KG1 (cell line): ENCODE measurements at places on chromosomes 1 and 21.

- DNase-seq, result no peak
These were observed 9.9 kb downstream of the CNIH3 start for GRCh38 chr1:224626042-224626441.

- no peak for DNase-seq
These were observed 54.1 kb downstream of the SLC35D1 start for GRCh38 chr1:66999640-67000400.

DNA sequence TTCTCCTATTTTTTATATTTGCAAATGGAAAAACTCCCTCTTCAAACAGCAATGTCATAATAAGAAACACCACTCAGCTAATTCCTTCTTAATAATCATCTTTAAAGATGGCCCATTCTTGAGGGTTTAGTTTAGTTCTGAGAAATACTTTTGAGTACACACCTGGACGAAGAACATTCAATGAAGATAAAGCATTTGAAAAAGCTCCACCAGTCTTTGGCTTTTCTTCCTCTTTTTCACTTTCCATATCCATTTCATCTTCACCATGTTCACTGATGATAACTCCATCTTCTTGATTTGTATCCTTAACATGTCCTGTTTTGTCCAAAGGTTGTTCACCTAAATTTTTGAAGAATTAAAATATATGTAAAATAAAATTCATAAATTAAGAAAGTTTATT, 7.4 kb downstream of the PAXBP1 start:
- DNase-seq, result no peak

DNA sequence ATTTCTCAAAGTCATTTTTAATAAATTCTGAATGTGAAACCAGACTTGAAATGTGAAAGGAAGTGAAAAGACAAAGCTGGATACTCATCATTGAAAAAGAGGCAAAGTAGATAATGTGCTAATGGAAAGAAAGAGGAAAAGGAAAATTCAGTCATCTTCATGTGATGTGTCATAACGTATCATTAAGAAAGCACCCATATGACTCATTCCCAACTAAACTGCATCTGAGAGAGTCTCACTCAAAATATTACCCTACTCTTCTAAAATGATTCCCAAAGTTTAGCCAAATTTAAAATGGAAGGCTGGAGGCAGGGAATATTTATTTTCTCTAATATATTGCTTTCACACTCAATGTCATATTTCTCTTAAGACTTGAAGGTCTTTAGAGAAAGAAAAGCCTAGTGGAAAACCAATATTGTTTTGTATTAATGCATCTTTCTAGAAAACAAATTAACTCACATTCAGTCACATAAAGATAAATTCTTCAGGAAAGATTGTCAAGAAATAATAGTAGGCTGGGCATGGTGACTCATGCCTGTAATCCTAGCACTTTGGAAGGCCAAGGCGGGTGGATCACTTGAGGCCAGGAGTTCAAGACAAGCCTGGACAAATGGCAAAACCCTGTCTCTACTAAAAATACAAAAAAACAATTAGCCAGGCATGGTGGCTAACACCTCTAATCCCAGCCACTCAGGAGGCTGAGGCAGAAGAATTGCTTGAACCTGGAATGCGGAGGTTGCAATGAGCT, 129.9 kb downstream of the SLC30A10 start:
- no peak for DNase-seq

DNA sequence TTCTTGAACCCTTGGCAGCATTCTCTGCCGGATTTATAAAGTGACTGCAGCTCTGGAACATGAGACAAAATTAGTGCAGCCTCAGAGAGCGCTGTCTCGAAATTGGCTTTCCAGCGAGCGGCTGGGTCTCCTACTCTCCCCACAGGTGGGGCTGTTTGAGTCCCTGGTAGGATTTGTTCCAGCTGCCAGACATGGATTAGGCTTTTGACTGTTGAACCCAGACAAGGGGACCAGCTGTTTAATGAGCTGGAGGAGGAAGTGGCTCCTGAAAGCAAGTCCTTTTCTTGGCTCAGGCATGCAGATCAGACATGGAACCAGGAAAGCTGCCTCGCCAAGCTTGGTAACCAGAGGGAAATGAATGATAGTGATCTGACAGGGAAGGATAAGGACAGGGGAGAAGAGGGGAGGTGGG, 69.6 kb downstream of the UBIAD1 start:
- DNase-seq, result no peak

- peak; percentile 96 for DNase-seq
These were observed at the start of gene PIGV for GRCh38 chr1:26787706-26788514. Gene PIGV (plus strand): TSS chr1:26787950. CDS start chr1:26790816, 2,866 bp downstream.

DNA sequence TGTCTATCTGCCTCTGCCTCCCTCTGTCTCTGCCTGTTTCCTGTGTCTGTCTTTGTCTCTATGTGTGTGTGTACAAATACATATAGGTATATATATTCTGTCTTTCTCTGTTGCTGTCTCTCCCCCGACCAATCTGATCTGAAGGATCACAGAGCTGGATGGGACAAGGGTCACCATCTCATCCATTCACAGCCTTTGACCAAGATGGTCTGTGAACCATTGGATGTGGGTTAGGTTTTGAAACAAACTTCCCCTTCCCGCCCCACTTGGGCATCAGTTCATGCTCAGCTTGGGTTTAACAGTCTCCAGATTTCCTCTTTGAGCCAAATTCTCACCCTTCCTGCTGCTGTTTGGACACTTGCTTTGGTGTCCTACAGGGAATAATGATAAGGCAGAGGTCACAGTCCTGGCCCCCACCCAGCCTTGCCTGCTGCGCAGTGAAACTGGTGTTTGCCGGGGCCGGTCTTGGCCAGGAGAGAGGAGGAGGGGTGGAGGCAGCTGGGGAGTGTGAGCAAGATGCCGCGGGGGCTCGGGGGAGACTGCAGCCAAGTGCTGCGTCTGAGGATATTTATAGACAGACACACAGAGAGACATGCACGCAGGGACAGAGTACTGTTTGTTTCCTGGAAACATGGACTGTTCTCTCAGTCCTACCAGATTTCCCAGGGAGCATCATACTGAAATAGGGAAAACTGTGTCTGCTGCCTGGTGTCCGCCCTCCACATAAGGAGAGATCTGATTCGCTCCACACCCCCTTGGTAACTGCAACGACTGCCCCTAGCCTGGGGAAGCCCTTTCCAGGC, 27.0 kb upstream of the BTG2 start:
- no peak for DNase-seq

- no peak for DNase-seq
These were observed 1.6 kb downstream of the EPS15 start for GRCh38 chr1:51517361-51518032.

GRCh38 chr1:66313429-66313828, 220.5 kb upstream of the SGIP1 start:
- DNase-seq, result no peak

DNA sequence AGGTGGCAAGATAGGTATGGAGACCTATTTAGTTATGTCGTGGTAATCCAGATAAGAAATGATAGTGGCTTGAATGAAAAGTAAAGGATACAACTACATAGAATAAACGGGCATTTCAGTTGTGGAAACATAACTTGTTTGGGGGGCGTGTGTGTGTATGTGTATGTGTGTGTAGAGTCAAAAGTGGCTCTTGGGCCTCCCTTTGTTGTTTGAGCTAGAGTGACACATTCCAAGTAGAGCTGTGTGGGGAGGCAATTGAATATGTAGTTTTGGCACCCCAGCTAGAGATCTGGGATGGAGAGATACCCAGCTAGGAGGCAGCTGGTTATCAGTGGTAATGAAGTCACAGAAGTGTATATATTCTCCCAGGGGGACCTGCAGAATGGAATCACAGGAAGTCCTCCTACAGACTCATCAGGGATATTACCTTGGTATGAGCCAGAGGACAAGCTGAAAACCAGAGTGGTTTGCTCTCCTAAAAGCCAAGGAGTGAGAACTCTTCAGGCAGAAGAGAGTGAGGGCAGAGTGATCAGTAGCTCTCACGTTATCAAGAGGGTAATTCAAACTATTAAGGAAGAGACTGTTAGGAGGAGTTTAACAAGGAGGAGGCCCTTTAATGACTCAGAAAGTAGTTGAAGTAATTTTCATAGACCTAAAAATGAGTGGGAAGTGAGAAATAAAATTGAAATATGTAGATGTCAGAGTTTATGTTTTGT, 5.1 kb downstream of the CR1L start:
- DNase-seq, result no peak

GRCh38 chr1:51061231-51061918, 40.7 kb upstream of the C1orf185 start:
- no peak for DNase-seq

- DNase-seq, result no peak
These were observed 114.9 kb downstream of the CASZ1 start for GRCh38 chr1:10681296-10682107.

DNA sequence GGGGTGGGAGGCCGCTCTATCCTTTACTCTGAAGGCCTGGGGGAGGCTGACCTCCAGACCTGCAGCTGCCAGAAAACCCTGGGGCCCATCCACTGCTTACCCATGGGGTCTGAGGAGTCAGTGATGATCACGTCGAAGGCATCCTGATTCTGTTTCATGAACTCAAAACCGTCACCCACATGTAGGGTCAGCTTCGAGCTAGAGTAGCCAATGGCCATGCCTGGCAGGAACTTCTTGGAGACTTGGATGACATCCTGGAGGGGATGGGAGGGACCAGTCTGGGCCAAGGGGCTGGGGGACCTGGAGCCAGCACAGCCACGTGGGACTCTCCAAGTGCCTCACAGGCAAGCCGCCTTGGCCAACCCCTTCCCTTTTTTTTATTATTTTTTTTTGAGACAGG, 3.3 kb downstream of the SRM start:
- DNase-seq, result no peak

DNA sequence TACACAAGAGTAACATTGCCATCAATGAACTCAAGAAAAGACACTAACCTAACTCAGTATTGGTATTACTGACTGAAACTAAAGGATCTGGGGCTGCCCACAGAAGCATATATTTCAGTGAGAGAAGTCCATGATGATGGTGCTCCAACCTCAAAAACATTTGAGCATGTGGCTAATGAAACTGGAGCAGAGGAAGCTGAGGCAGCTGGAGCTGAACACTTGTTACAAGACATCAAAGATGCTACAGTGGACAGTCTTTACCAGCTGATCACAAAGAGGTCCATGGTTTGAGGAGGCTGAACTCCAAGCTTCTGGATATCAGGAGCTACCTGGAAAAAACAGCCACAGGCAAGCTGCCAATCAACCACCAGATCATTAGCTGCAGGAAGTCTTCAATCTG, 42.2 kb upstream of the TTC39A start:
- DNase-seq, result no peak

DNA sequence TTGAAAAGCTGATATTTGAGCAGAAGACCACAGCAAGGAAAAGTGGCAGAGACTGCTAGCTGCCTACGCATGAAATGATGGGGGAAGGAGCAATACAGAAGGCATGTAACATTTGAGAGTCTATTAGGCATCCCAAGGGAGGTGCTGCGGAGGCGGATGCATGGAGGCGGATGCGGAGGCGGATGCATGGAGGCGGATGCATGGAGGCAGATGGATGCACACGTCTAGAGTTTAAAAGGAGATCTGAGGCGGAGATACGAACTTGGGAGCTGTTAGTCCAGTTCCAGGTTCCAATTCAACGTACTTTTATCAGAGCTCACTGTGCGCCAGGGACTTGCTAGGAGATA, 744 bp upstream of the DDX20 start:
- no peak for DNase-seq

- no peak for DNase-seq
These were observed 38.6 kb downstream of the NSL1 start for GRCh38 chr1:212752934-212753497.

GRCh38 chr1:219367496-219367895, 193.8 kb downstream of the LYPLAL1 start:
- DNase-seq, result no peak

GRCh38 chr21:35840197-35840799, 220.0 kb downstream of the SETD4 start:
- DNase-seq, result peak; percentile 39

GRCh38 chr1:6414443-6414844, 5.3 kb downstream of the HES2 start:
- no peak for DNase-seq

GRCh38 chr1:228001738-228002535, 4.9 kb upstream of the WNT3A start:
- DNase-seq, result no peak

DNA sequence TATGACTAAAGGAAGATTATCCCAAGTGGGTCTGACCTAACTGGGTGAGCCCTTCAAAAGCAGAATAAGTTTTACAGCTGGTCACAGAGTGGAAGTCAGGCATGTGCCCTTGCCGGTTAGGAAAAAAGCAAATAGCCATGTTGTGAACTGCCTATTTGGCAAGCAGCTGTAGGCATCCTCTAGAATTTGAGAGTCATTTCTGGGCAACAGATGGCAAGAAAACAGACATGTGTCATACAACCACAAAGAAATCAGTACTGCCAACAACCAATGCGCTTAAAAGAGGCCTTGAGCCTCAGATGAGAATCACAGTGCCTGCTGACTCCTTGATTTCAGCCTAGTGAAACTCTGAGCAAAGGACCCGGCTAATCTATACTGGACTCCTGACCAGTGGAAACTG, 26.8 kb downstream of the LRRC53 start:
- DNase-seq, result no peak

DNA sequence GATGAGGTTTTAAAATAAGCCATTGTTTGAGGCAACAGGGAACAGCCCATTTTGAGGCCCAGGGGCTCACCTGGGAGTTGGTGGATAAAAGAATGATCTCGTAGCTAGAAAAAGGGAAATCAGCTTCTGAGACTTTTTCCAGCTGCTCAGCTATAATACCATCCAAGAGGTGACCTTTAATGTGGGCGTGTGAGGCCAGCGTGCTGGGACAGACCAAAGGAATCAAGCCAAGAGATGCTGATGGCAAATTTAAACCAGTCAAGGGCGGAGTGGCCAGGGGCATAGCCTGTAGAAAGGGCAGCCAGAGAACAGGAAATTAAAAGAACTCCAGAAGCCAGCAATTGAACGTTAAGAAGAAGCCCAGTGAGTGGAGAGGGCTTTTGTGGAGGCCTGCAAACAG, 132.6 kb downstream of the IER5 start:
- DNase-seq, result no peak

DNA sequence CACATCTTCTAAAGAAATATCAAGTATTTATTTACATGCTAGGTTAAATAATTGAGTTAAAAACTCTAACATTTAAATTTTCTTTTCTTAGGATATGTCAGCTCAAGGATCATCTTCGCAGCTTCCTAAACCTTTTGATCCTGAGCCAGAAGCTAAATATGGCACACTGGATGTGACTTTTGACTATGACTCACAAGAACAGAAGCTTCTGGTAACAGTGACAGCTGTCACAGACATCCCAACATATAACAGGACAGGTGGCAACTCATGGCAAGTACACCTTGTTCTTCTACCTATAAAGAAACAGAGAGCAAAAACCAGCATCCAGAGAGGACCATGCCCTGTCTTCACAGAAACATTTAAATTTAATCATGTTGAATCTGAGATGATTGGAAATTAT, 132.7 kb upstream of the SERTAD4 start:
- no peak for DNase-seq

- no peak for DNase-seq
These were observed 1.9 kb downstream of the AGO1 start for GRCh38 chr1:35884934-35885333.

- no peak for DNase-seq
These were observed 821 bp downstream of the PHC2 start for GRCh38 chr1:33429856-33430691.

- DNase-seq, result no peak
These were observed 103.2 kb upstream of the ZNF644 start for GRCh38 chr1:91124989-91125417.

GRCh38 chr1:23216771-23217420, 406 bp downstream of the HTR1D start:
- DNase-seq, result no peak
